ENCODE measurements at places on chromosomes 11 and 22.

- DNase-seq = no peak
These were observed 69.8 kb upstream of the NNMT start for GRCh38 chr11:114226356-114226755.

DNA sequence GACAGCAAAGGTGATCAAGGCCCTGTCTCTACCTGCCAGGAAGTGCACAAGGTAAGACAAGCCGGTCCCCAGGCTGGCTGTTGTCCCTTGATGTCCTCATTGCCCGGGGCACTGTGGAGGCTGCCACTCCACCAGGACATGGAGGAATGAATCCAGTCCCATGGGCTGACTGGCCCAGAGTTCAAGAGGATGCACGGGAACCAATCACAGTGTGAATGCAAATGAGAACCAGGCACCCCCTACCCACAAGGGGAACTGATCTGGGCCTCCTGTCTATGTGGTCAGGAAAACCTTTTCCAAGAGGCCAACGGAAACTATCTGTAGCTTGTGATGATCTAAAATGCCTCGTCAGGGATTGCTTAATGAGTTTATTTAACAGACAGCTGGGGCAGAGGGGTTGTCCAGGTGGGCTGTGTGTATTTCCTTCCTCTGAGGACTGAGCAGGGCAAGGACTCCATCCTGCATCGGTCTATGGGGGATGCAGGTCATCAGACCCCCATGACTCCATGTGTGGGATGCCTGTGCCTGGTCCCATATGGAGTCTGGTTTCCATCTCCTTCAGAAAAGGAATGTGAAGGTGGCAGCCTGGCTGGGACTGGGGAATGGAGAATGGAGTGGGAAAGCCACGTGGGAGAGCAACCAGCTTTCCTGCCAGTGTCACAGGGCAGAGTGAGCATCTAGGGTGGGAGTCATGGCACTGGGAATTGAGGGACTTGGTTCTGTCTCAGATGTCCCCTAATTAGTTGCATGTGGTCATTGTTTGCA lies 60.5 kb downstream of the CD82 start:
- DNase-seq = peak; percentile 44

- DNase-seq = no peak
These were observed 20.4 kb downstream of the FXYD6 start for GRCh38 chr11:117855912-117856651.

- no peak for DNase-seq
These were observed 22.1 kb upstream of the XKR3 start for GRCh38 chr22:16847271-16847670.

DNA sequence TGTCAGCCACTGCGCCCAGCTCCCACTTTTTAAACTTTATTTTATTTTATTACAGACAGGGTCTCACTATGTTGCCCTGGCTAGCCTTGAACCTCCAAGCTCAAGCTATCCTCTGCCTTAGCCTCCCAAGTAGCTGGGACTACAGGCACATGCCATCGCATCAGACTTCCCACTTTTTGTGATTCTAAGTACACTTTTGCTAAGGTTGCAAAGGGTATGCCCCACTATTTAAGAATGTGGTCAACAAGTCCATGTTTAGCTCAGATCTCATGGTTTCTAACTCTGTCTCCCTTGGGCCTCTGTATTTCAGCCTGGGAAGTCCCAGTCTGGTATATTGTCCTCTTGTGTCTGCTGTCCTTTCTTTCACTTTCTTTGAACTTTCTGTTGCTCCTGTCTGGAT lies 35.3 kb downstream of the EXPH5 start:
- no peak for DNase-seq

- DNase-seq = no peak
These were observed 13.8 kb downstream of the PLXNB2 start for GRCh38 chr22:50293441-50294318.

DNA sequence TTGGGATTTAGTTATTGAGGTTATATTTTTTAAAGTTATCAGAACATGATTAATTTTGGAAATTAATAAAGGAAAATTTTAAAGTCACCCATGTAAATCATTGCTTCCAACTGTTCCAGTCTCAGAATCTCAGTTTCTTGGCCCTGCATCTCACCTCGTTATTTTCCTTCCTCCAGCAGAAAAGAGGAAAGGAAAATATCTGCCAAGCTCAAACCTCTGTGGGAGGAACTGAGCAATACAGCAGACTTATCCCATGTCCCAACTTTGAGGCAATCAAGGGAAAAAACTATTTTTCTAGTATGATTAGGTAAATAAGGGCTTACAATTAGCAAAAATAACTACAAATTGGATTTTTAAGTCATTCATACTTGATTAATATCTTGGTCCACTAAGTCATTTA lies 30.1 kb downstream of the ELMOD1 start:
- DNase-seq = no peak

- no peak for DNase-seq
These were observed 11.3 kb downstream of the TPCN2 start for GRCh38 chr11:69059985-69060384.

DNA sequence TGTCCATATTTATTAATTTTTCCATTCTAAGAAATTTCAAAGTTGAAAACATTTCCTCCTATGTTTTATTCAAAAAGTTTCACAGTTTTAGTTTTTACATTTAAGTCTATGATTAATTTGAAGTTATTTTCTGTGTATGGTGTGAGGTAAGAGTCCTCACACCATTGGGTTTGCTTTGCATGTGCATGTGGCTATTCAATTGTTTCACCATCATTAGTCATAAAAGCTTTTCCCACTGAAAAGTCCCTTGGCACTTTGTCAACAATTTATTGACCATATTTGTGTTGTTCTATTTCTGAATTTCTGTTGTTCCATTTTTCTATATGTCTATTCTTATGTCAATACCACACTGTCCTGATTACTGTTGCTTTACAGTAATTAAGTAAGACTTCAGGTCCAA lies 186.5 kb downstream of the KIF18A start:
- DNase-seq = no peak

DNA sequence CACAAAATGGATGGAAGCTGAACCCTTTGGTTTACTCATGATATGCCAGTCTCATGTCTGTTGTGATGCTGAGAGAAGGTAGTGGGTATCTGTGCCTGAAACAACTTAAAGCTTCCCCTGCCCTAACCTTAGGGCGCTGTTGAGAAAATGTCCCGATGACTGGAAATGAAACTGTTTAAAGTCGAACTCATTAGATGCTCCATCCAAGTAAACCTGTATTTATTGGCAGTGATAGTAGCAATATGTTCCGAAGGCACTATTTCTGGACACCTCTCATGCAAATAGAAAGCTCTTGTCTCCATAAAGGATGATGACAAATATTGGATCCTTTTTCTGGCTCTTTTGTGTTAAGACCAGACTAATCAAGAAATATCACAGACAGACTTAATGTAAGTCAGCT lies 86.2 kb downstream of the GRAMD1B start:
- DNase-seq = no peak

DNA sequence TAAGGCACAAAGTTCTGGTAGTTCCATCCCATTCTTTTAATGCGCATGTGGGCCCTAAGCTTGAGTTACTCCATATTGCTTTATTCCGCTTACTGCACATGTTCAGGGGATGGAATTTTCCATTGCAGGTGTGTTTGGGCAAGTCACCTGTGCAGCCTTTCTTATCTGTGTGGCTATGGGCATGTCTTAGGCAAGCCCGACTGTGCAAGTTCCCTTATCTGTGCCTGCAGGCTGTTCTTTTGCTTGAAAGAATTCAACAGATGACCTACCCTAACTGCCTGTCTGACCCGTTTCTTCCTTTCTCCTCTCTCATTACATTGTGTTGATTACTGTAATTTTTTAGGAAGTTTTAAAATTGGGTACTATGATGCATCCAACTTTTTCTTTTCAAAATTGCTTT lies 363.6 kb downstream of the TTC28 start:
- DNase-seq = no peak

DNA sequence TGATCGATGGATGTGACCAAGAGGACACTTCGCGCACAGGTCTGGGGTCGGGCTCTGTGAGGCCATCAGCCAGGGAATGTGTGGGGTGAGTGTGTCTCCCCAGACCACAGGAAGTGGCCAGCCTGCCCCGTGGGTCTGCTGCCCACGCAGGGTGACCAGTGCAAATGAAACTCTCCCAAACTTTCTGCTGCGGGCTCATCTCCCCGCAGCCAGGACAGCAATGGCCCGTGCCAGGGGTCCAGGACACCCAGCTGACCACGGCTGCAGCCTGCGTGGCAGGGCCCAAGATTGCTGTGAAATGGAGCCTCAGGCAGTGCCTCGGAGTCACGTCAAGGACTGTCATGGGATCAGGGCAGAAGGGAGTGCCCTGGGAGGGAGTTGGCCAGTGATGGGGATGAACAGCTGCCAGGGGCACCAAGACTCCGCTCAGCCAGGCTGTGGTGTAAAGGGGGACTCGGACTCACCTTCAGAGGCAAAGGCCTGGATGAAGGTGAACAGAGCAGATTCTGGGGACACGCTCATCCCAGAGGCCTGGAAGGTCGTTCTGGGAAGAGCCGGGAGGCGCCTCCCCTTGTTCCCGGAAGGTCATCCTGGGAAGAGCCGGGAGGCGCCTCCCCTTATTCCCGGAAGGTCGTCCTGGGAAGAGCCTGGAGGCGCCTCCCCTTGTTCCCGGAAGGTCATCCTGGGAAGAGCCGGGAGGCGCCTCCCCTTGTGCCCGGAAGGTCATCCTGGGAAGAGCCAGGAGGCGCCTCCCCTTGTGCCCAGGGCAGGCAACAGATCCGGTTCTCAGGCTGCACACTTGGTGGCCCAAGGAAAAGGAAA lies 252.6 kb downstream of the BRD1 start:
- no peak for DNase-seq

DNA sequence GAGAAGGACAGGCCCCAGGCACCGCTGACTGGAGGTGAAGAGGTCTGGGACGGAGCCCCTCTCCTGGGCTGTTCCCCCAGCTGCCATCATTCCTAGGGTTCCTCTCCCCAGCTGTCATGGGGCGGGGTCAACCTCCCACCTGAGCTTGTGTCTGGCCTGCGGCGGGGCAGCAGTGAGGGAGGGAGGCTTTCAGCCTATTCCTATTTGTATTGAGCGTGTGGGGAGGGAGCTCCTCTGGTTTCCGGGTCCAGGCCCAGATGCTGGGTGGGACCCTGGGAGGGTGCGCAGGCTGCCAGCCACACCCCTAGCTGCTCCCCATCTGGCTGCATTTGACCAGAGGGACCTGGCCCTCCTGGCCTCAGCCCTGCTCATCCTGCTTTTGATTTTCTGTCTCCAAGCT lies 13.7 kb downstream of the TSPAN4 start:
- no peak for DNase-seq

- no peak for DNase-seq
These were observed 20.6 kb upstream of the ALDH3B2 start for GRCh38 chr11:67694875-67695555.

DNA sequence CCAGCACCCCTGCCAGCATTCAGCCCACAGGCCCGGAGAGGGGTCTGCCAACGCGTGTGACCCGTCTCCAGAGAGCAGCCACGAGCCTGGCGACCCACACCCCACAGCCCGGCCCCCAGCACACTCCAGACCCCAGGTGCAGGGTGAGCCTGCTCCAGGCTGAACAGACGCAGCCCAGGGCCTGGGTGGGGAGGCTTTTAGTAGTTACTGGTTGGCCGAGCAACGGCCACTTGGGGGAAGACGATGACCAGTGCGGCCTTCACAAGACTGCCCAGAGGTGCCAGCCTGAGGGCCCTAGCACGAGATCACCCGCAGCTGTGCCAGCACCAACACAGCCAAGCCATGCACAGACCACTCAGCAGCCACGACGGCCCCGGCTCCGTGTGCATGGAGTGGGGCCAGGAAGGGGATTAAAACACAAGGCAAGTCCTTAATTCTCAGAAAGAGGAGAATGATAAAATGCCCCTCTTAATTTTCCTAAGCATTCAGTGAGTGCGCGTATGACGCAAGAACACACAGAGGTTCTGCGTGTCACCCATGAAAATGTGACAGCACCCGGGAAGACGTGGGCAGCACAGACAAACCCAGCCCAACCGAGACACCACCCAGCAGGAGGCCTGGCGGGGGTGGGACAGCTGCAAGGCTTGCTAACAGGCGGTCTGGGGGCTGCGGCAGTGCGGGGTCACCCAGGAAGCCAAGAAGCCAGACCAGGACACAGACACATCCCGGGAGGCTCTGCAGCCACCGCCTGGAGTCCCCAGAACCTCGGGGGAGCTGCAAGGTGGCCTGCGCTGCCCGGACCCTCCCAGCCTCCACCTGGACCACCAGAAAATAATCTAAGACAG lies 47.6 kb downstream of the BRD1 start:
- DNase-seq = no peak

DNA sequence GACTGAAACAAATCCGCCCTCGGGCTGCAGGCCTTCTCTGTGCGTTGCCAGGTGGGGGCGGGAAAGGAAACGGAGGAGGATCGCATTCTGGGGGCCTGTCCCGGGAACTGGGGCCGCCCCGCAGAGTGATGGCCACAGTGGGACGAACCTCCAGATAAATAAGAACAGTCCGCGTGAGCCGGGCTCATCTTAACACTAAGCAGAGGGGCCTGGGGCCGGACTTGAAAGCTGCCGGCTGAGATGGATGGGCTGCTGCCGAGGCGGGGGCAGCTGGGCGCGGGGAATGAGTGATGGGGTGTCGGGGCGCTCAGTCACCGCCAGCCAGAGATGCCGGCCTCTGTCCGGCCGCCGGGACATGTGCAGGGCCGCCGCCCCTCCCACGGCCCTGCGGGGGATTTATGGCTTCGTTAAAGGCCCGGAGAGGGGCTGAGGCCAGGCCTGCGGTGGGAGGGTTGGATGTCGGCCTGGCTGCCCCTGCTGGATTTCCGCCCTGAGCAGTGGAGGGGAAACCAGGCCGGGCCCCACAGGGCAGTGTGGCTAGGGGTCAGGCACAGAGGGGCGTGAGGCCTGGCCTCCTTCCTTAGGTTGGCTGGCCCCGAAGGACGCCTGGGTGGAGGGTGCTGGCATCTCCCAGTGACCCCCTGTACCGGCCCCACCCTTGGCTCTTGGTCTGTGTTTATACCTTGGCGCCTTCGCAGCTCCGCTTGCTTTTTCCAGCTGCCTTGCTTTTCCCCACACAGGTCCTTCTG lies 45.3 kb upstream of the CD82 start:
- DNase-seq = no peak

GRCh38 chr11:76744186-76745043 lies 38.7 kb upstream of the TSKU start:
- no peak for DNase-seq

DNA sequence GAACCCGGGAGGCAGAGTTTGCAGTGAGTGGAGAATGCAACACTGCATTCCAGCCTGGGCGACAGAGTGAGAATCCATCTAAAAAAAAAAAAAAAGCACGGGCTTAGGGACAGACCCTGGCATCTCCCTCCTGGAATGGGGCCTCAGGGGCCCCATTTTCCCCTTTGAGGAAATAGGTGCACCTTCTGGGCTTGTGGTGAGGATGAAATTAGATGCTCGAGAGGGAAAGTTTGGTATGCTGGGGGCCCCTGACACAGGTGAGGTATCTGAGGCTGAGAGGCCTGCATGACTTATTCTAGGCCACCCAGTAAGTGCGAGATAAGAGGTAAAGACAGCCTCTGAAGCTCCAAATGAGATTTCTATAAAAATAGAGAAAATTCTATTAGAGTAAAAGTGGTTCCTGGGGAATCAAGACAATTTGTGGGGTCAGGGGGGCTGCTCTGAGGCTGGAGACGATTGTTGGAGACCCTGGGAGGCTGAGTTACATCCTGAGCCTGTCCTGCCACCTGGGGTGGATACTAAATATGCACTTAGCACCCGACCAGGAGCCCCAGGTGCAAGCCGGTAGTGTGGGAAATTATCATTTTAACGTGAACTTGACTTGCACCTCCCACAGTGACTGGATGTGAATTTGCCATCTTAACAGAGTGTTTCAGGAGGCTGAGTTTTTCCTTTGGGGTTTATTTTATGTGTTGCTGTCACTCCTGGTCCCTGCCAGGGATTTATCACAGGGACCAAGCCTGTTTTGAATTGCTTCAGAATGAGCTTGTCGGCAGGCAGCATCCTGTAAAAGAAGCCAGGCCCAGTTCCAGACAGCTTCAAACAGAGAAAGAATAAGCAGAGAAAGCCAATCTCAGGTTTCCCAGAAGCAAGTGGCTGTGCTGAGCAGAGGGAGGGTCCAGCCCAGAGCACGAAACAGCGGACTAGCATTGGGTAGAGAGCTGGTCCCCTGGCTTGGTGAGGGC lies 48.4 kb upstream of the TSKU start:
- DNase-seq = peak; percentile 59
